ENCODE measurements at places on chromosomes 7 and 10.

DNA sequence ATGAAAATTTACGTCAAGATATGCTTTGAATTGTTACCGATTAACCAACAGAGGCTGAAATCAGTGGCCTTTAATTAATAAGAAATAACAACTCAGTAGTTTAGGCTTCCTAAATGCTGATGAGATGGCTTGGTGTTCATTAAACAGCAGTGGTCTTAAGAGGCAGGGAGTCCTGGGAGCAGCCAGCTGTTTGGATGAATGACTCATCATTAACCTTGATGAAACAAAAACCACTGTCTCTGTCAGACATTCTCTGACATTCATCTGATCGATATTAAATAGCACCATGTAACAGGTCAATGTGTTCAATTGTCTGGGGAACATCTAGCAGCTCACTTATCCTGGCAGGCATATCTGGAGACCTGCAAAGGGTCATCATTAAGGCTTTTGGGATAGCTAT, 234.2 kb upstream of the LRRN3 start:
- no peak for DNase-seq

- DNase-seq = no peak
Measured at GRCh38 chr7:1855725-1856160, 185.7 kb downstream of the ELFN1 start.

DNA sequence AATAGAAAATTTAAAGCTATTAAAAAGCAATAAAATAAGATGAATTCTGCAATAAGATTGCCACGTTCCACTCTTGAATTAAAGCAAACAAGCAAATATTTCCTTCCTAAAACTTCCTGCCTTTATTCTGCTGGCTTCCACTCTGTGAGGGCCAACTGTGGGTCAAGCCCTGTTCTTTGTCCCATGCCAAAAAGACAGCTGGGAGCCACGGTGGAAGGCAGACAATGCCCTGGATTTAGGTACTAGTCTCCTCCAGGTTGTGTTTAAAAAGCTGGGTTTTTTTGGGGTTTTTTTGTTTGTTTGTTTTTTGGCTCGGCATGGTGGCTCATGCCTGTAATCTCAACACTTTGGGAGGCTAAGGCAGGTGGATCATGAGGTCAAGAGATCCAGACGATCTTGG, 39.1 kb downstream of the LRRTM3 start:
- peak; percentile 85 for DNase-seq

GRCh38 chr7:33667196-33667595, 238.1 kb upstream of the BMPER start:
- DNase-seq = no peak

DNA sequence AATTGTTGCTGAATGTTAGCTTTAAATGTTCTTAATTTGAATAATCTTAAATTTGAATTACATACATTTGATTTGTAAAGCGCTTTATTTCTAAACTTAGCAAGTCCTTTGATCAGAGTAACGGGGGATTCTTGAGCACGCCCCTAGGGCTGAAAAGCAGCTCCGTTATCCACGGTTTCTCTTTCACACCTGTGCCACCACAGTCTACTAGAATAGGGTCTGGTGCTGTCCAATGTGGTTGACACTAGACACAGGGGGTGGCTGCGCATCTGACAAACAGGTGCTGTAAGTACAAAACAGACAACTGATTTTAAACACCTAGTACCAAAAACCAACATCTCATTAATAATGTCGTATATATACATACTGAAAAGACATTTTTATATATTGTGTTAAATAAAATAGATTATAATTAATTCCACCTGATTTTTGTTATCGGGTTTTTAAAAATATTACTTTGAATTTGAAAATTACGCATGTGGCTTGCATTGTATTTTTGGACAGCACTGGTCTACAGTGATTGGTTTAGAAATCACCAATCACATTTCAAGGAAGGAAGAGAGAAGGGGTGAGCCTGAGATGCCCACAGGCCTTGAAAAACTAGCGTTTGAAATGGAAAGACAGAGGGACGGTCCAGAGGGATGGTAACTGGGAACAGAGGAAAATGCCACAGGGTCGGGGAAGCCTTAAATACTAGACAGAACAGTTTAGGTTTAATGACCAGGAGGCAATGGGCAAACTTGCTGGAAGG, 7.3 kb downstream of the SEPHS1 start:
- DNase-seq = peak; percentile 78

GRCh38 chr10:59537501-59537900, 172.1 kb downstream of the SLC16A9 start:
- DNase-seq = no peak

DNA sequence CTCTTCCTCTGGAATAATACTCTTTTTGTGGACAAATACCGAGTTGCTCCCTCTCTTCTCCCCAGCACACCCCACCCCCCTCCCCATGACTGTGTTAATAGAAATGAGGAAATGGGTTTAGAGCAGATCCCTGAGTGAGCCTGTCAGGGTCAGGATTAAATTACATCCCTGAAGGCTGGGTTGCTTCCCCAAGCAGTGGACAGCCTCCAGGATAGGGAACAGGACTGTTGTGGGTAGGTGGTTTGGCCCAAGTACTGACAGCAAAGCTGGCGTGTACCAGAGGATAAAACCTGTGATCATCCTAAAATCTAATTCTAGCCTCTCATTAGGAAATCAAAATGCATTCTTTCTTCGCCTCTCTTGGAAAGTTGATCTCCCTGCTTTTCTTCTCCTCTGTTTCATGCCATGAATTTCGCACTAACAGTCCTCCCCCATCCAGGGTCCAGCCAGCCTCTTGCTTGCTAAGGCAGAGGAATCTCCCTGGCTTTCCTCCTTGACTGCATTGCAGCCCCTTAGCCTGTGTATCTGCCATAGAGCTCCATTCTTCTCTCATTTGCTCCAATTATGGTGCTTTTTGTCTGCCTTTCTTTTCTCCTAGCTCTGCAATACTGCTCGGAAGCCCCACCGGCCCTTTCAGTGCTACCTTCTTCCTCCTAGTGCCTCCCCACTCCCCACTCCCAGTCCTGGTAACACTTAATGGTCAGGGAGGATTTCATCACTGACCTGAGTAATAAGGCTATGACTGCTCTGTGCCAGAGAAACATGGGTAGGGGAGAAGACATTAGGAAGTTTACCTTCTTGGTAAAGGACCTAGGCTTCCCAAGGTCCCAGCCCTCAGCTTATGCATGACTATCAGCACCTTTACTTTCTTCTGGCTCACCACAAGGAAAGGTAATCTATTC, 8.4 kb downstream of the LRRC4 start:
- no peak for DNase-seq

- no peak for DNase-seq
Measured at GRCh38 chr7:1359051-1359400, 100.2 kb downstream of the MICALL2 start.

DNA sequence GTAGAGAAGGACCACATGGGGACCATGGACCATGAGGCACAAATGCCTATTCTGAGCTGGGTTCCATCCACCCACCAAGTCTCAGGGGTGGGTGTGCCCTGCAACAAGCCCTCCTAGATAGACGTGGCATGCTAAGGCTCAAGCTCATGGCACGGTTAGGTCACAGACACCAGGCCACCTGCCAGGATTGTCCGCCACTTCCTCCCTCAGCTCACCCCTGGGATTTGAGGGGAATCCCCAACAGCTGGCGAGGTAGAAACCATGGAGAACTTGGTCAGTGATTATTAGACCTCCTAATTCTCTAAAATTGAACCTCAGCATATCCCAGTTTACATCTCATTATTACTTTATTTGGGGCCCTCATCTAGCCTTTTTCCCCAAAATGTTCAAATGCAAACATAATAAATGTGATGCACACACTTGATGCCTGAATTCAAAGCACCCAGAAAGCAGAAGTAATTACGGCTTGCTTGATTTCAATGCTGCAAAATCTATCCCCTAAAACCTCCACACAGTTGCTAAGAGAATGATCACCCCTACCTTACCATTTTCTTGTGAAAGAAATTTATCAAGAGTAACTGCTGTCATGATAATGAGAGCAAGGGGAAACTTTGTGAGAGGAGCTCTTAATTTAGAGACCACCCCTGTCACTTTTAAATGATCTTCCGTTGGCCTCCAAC, 366.6 kb upstream of the PFKP start:
- no peak for DNase-seq

DNA sequence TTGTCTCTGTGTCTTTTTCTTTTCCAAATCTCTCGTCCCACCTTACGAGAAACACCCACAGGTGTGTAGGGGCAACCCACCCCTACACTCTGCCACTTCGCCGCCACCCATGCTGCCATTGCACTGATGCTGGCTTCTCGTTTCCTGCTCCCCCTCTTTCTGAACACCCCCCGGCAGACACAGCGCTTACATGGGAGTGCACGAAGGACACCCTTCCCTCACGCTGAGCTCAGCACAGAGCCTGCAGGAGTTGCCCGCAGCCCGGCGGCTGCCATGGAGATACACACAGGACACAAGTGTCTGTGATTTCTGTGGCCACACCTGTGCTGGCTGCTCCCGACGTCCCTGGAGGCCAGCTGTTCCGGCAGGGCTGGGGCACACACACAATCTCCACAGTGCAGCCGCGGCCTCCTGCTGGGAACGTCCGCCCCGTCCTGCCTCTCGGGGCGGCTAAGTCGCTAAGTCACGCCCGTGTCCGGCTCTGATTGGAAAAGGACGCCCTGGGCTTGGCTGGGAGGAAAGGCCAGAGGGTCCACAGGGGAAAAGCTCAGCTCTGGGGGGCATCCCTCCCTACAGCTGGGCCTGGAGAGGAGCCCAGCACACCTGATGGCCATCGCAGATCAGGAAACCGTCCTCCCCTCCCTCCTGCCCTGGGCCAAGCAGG, 349.8 kb downstream of the PTPRN2 start:
- DNase-seq = no peak

GRCh38 chr10:121518333-121518732, 79.9 kb downstream of the FGFR2 start:
- DNase-seq = no peak
